Activated CD4-positive, CD25-positive, alpha-beta regulatory T cell (primary cell): ENCODE measurements at places on chromosomes 2 and 18.

GRCh38 chr2:196783431-196784094 is 15.9 kb downstream of the GTF3C3 start:
- no peak for DNase-seq

- no peak for DNase-seq
Observed at GRCh38 chr18:36274083-36274715, 23.3 kb upstream of the FHOD3 start.

DNA sequence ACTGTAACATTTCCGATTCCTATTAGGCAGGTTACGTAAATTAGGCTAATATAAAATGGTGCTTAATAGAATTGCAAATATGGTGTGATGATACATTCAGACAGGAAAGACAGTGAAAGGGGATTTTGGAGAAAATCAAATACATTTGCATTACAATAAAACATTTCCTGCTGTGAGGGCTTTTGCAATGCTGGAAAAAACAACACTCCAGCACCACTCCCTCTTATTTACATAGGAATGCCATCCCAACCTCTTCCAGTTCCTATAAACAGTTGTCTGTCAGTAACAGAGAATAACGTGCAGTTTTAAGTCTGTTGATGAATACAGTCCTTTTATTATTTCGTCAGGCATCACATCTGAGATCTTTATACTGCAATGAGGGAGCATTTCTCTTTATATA is 298.8 kb upstream of the FANCL start:
- no peak for DNase-seq

GRCh38 chr18:39053571-39053970 is 1488.0 kb upstream of the CELF4 start:
- no peak for DNase-seq

DNA sequence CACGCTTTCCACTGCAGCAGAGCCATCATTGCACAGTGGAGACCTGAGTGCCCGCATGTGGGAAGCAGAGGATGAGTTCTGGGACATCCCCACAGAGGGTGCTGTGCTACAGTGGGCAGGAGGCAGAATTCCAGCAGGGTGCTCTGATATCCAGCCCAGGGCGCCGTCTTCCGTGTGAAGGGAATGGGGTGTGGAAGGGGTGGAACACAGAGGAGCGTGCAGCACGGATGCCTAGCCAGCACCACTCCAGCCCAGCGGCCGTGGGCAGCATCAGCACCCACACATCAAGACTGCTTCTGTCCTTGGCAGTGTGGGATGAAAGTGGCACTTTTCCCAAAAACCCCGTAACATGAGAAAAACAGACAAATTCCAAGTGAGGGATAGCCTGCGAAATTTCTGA is 134.3 kb downstream of the ZNF236 start:
- DNase-seq, result no peak

- no peak for DNase-seq
Observed at GRCh38 chr2:13714466-13714865, 918.1 kb upstream of the LRATD1 start.

- no peak for DNase-seq
Observed at GRCh38 chr18:25189391-25190185, 162.4 kb downstream of the ZNF521 start.

- DNase-seq, result no peak
Observed at GRCh38 chr2:56234241-56234640, 50.5 kb downstream of the CCDC85A start.

DNA sequence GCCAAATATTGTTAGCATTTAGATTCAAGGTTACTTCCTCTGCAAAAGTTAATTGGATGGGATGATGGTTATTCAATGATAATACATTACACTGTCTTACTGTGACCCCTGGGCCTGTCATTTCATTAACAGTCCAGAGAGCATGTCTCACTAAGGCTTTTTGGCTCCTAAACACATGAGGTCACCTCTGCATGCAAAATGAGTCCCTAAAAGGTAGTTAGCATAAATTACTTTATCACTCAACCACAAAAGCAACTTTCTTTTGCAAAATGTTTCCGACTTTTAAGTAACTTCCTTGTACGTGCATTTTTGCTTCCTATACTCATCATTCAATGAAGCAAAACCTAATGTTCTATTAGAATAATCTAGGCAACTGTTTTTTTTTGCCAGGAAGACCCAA is 16.8 kb upstream of the AGFG1 start:
- DNase-seq, result no peak

GRCh38 chr2:145771525-145771924 is 1251.6 kb upstream of the ZEB2 start:
- DNase-seq, result no peak

DNA sequence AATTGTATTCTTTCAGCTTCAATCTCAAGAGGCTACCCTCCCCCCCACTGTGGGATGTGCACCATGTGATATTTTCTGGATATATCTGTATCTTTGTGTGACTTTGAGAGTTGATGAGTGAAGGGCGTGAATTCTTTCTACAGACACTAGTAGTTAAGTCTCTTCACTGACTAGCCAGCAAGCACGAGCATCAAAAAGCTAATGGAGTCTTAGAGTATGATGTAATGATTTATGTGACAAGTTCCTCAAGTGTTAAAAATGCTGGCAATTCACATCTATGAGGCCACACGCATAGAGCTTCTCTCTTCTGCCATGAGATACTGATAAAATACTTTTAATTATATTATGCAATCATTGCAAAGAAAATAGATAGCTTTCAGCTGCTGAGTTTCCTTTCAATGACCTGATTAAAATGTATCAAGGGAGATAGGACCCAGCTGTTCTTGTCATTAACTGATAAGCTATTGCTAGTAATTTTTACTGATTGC is 304.8 kb downstream of the TRIB2 start:
- no peak for DNase-seq
